ENCODE measurements at places on chromosomes 3 and 15. TPM values are rescaled to one million over a fixed set of nuclear protein-coding genes. Genes with fewer than 3 reads are reported as not detected.

SMCO1 gene
- polyA plus RNA-seq, result not detected

TEX9 gene
- 0.37 TPM for polyA plus RNA-seq

BCL2A1 gene
- 26.5 TPM for polyA plus RNA-seq

- peak; percentile 5 for DNase-seq
Measured at GRCh38 chr15:73683777-73684580, at the start of gene CD276. Gene CD276 (plus strand): TSS chr15:73684383. CDS start chr15:73699640, 15,257 bp downstream.

GRCh38 chr15:26945046-26945445 lies 25.9 kb upstream of the GABRG3 start:
- DNase-seq, result no peak

DNA sequence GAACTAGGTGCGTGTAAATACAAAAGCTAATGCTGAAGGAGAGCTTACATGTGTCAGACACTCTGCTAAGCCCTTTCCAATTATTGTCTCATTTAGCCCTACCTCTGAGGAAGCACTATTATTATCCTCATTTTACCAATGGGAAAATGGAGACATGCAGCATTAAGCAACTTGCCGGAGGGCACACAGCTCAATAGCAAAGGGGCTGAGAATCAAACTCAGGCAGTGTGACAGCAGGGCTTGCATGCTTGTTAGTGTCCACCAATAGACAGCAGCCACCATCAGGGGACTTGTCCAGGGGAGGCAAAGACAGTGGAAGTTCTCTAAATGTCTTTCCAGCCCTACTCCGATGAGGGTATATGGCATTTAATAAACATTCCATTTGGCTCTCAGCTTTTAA lies 548.6 kb downstream of the MAGI1 start:
- DNase-seq, result no peak

GRCh38 chr15:22257047-22258008 lies 177.0 kb downstream of the OR4M2 start:
- DNase-seq, result peak; percentile 53

GRCh38 chr15:82540984-82541431 lies 751 bp upstream of the RPS17 start:
- no peak for DNase-seq

- no peak for DNase-seq
Measured at GRCh38 chr15:69435985-69436384, 16.6 kb upstream of the RPLP1 start.

DNA sequence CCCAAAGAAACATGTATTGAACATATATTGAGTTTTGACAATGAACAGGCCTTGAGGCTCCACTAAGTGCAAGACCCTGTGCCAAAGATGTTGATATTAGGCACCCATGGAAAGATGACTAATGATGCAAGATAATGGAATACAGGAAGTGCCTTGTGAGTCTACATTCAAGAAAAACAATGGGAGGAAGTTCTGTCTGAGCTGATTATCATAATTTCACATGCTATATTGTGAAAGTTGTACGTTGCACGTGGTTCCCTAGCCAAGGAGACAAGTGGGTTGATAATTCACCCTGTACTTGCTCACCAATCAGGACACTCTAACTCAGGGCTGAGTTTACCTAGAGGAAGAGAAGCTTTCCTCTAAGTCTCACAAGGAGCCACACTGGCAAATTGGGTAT lies 186.9 kb upstream of the STAC start:
- no peak for DNase-seq

- no peak for DNase-seq
Measured at GRCh38 chr15:28178290-28178689, 79.2 kb upstream of the OCA2 start.

DNA sequence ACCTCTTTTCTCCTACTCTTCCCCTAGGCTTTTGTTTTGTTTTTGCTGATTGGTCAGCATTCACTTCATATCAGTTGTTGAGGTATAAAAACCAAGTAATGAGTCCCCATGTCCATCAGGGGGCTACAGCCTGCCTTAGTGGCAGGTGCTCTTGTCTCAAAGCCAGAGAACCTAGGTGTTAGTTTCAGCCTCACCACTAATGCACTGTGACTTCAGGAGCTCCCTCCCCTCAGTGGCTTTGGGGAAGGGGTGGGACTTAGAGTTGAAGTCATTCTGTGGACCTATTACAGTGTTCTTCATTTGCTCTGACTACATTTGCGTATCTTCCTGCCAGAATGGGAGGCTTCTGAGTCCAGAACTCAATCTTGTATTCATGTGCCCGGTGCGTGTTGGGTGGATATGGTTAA lies 41.6 kb downstream of the NR2C2 start:
- DNase-seq, result peak; percentile 42

GRCh38 chr3:10697918-10698317 lies 118.1 kb upstream of the SLC6A11 start:
- DNase-seq, result no peak

DNA sequence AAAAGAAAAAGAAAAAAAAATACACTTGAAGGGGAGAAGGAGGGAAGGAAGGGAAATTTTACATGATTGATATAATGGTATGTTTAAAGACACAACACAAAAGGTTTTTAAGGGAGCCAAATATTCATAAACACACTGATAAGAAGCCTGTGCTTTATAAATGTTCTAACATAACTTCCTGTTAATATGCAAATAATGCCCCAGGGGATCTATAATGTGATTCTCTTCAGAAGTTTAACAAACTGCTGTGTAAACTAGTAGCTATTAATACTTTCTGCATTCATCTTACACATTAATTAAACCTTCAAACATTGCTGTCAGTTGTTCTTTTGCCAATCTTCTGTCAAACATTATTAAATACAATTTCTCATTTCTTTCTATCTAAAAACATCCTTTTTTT lies 231.6 kb downstream of the TJP1 start:
- DNase-seq, result no peak

All from CD4-positive, alpha-beta memory T cell (primary cell).